ENCODE measurements at places on chromosomes 16 and 17.

GRCh38 chr16:75109732-75110243 lies 6.8 kb downstream of the LDHD start:
- DNase-seq, result no peak

GRCh38 chr17:40349477-40349894 lies 15.1 kb downstream of the GJD3 start:
- no peak for DNase-seq

DNA sequence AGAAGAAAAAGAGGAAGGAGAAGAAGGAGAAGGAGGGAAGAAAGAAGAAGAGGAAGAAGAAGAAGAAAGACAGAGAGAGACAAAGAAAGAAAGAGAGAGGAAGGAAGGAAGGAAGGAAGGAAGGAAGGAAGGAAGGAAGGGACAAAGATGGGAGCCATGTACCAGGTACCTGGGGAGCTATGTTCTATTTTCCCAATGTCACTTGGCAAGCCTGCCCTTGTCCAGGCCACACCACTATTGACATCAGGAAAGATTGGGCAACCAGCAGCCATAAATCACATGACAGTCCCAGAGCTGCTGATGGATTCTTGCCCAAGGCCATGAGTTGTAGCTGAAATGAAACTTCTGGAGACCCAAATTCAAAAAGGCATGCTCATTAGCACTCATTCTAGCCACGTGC lies 2.7 kb upstream of the CES1 start:
- DNase-seq, result no peak

GRCh38 chr16:85569615-85570212 lies 43.4 kb upstream of the GSE1 start:
- peak; percentile 76 for DNase-seq

DNA sequence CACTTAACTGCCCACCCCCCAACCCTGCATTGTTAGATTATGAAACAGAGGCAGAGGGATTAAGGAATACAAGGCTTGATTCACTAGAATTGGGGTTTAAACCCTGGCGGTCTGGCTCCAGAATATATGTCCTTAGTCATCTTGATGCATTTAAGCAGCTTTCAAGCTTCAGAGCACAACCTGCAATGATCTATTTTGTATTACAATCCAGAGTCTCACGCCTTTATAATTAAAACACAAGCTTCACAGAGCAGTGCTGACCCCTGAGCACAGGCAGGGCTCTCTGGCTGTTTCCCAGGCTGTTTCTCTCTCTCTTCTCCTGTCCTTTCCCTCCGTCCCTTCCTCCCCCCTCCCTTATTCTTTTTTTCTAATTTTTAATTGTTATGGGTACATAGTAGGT lies 209.1 kb downstream of the SPECC1 start:
- no peak for DNase-seq

- no peak for DNase-seq
Observed at GRCh38 chr17:48542698-48543106, 2.2 kb downstream of the HOXB2 start.

- DNase-seq, result no peak
Observed at GRCh38 chr16:88792078-88792550, 7.1 kb upstream of the PIEZO1 start.

DNA sequence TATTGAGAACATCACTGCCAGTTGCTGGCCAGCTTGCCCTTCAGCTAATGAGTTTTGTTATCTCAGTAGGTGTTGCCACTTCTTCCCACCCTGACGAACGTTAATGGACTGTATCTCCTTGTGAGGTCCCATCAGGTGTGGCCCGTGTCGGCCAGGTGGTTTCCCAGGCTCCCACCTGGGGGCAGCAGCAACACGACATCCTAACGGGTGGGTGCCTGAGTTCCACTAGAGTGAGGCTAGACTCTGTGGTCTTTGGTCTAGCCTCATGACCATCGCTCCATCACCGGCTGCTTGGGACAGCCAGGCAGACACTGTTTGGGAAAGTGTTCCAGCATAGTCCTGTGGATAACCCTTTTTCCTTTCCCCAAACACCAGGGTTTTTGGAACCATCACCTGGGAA lies 45.6 kb upstream of the LCMT1 start:
- DNase-seq, result no peak

- DNase-seq, result no peak
Observed at GRCh38 chr17:78291944-78292910, 60.8 kb downstream of the TMEM235 start.

DNA sequence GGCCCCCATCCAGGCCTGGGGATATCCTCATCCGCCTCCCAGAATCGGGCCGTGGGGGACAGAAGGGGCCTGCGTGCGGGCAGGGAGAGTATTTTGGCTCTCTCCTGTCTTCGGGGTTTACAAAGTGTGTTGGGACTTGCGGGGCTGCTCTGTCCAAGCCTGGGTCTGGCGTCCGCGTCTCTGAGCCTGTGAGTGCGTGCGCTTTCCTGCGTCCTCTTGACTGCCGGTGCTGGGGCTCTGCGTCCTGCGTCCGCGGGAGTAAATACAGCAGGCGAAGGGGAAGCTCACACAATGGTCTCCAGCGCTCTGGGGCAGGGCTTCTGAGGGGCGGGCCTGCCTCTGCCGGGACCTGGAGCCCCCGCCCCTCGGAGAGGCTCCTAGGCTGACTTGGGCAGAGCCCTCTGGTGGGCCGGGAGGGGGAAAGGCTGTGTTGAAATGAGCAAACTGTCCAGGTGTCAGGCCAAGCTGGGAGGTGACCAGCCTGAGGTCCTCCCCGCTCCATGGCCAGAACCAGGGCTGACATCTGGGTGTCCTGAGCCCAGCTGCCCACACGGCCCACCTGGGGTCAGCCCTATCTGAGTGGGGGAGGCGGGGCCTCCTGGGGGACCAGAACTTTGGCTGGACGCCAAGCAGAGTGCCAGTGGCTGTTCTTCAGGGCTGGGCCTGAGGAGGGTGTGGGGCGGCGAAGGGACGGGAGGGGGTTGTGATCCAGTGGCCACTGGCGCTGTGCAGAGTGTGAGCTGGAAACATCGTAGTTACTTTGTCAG lies 233.6 kb downstream of the SEC14L1 start:
- DNase-seq, result no peak

- no peak for DNase-seq
Observed at GRCh38 chr16:50613964-50614474, 65.8 kb downstream of the NKD1 start.

GRCh38 chr16:89365044-89365467 lies 125.3 kb downstream of the ANKRD11 start:
- no peak for DNase-seq

GRCh38 chr17:66474258-66474657 lies 171.8 kb downstream of the PRKCA start:
- no peak for DNase-seq

DNA sequence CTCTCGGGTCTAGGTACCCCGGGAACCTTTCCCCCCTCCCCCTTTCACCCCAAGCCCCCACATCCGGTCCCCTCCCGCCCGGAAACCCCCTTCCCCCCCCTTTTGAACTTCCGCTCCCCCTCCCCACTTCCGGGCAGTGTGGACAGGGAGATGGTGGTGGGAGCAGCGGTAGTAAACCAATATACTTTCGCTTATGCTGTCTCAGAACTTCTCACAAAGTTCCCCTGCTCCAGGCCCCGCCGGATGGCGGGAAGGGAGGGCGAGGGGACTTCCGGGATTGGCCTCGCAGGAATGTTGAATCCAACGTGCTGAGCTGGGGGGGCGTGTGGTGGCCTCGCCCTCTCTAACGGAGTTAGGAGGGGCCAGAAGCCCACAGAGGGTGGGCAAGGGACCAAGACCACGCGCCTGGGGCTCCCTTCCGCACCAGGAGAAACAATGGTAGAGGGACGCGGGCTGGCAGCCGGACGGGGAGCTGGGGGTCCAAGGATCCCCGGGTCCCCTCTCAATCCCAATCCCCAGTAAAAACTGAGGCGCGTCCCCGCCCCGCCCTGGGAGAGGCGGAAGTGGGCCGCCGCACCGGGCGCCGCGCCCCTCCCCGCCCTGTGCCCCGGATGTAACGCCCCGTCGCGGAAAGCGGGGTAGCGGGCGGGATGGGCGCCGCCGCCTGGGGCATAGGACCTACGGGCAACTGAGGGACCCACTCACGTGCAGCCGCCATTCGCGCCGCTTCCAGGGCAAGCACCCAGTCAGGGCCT lies 742 bp downstream of the PFN1 start:
- DNase-seq, result peak; percentile 59

- peak; percentile 87 for DNase-seq
Observed at GRCh38 chr16:2023092-2024031, 3.3 kb upstream of the NHERF2 start.

DNA sequence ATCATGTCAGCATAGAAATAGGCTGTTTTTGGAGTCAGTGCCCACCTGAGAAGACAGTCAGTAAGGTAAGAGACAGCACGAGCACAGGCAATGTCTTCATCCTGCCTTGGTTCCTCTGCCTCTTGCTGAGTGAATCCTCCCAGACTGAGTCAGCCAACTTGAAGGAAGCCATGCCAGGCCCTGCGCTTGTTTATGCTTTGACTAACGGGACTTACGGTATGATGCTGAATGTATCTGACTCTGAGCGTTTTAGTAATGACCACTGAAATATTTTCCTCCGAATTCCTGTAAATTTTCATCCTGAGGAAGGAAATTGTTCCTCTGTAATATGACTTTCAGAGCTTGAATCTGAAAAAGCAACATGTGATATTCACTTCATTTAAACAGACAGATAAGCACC lies 18.0 kb downstream of the C17orf67 start:
- no peak for DNase-seq

GRCh38 chr16:23865853-23866252 lies 30.1 kb downstream of the PRKCB start:
- DNase-seq, result no peak

GRCh38 chr17:2124391-2124790 lies 69.5 kb downstream of the HIC1 start:
- DNase-seq, result no peak

- DNase-seq, result no peak
Observed at GRCh38 chr16:66193543-66194229, 172.8 kb upstream of the CDH5 start.

DNA sequence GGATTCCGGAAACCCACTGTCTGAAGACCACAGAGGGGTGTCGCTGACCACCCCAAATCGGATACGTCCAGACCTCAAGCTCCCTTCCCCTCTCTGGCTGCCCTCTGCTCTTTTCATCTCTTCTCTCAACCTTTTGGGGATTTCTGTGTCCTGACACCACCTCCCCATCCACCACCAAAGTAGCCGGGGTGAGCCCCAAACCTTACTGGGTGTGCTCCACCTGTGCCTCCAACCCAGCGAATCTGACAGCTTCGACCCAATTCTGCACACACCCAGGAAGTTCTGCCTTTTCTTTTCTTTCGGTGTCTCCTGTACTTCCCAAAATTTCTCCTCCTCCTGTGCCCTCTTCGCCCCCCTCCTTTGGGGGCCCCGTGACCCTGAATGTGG lies 534 bp downstream of the KCTD11 start:
- DNase-seq, result peak; percentile 27

- no peak for DNase-seq
Observed at GRCh38 chr17:49013311-49014213, 16.4 kb downstream of the IGF2BP1 start.

- DNase-seq, result no peak
Observed at GRCh38 chr17:64686705-64687104, 24.6 kb upstream of the SMURF2 start.
